ENCODE measurements at places on chromosomes 3 and 15.

GRCh38 chr15:84881520-84881830 lies 3.0 kb upstream of the SLC28A1 start:
- DNase-seq, result no peak

GRCh38 chr3:14770591-14770990 lies 48.2 kb upstream of the FGD5 start:
- DNase-seq, result no peak

GRCh38 chr15:65303687-65304380 lies 643 bp upstream of the RNU5B-1 start:
- peak; percentile 50 for DNase-seq

GRCh38 chr15:66047321-66048024 lies 178.2 kb downstream of the RAB11A start:
- DNase-seq, result no peak

GRCh38 chr15:43204016-43204901 lies 16.6 kb downstream of the EPB42 start:
- peak; percentile 45 for DNase-seq

- no peak for DNase-seq
Measured at GRCh38 chr3:18666655-18667054, 241.5 kb upstream of the SATB1 start.

DNA sequence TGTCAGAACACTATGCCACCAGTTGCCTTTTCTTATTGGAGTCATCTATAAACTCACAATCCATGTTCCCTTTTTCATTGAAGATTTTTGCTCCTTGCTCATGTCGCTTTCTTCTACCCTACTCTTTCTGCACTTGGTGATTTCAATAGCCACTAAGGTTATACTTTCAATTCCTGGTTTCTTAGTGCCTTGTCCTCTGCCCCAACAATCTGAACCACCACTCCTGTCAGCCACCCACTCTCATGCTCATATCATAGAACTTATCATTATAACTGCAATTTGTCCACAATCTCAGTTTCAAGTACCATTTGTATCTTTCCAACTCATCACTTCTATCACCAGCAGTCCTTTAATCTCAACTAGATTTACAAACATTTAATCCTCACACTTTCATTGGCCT lies 10.0 kb upstream of the GRAMD1C start:
- DNase-seq, result no peak

GRCh38 chr3:58570851-58571250 lies 6.3 kb downstream of the FAM107A start:
- DNase-seq, result no peak

GRCh38 chr3:122931636-122932035 lies 95.9 kb downstream of the SEMA5B start:
- DNase-seq, result no peak

- DNase-seq, result no peak
Measured at GRCh38 chr15:28099555-28100140, 533 bp upstream of the OCA2 start.

Data from kidney capillary endothelial cell (primary cell).